Suprapubic skin (tissue), 4 donors: ENCODE measurements at places on chromosomes 4 and X. TPM values are rescaled to one million over a fixed set of nuclear protein-coding genes. Genes with fewer than 3 reads are reported as not detected.
A peak's percentile ranks its signal among the peaks of the same experiment; 100 is the strongest.

The FLNA gene
- total RNA-seq = 402 TPM

DNA sequence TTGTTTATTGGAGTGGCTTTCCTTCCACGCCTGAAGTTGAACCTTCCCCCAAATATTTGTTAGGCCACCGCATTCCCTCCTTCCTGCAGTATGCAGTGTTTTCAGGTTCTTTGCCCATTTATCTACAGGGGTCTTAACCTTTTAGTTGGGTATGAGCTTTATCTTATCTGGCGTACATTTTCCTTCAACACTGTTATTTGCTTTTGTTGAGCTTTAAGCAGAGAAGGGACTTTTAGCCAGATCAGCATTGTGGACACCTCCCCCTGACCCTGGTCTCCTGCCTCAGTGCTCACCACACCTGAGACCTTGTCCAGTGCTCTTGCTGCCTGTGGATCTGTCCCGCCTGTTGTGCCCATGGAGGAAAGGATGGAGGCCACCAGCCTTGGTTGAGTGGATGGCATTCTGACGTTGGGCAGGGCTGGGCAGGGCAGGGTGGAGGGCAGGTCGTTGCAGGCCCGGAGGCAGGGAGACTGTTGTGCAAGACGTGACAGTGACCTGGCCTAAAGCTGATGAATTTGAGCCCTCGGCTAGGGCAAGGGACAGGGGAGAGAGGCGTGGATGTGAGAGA is 998 bp upstream of the DUSP9 start:
- DNase-seq = peak; percentile 16
- H3K4me1 ChIP-seq = peaks cover 33% of the 10 kb centered on the region
- H3K27me3 ChIP-seq = peaks cover 88% of the 10 kb centered on the region

The NUDT11 gene
- 0.93 TPM for total RNA-seq

DNA sequence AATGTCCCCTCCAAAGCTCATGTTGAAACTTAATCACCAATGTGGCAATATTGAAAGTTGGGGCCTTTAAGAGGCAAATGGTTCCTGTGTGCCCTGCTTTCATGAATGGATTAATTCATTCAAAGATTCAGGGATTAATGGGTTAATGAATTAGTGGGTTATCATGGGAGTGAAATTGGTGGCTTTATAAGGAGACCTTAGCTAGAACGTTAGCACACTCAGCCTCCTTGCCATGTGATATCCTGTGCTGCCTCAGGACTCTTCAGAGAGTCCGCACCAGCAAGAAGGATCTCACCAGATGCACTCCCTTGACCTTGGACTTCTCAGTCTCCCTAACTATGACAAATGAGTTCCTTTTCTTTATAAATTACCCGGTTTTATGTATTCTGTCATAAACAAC is 2.6 kb upstream of the WDR19 start:
- no peak overlapping the region for H3K4me3 ChIP-seq
- H3K27me3 ChIP-seq = no peaks in the 10 kb centered on the region
- DNase-seq = no peak
- H3K36me3 ChIP-seq = no peaks in the 10 kb centered on the region
- peaks cover 14% of the 10 kb centered on the region for H3K4me1 ChIP-seq

DNA sequence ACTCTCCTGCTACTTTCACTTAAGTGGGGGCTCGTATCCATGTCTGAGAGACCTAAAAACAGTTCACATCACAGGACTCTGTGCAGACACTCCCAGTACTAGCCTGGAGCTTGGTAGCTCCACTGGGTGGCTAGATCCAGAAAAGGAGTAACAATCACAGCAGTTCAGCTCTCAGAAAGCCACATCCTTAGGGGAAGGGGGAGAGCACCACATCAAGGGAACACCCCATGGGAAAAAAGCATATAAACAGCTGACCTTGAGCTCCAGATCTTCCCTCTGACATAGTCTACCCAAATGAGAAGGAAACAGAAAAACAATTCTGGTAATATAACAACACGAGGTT is 175.8 kb downstream of the FAM13A start:
- H3K27ac ChIP-seq = no peak overlapping the region
- no peaks in the 10 kb centered on the region for H3K36me3 ChIP-seq
- no peaks in the 10 kb centered on the region for H3K27me3 ChIP-seq
- H3K4me3 ChIP-seq = no peak overlapping the region

GRCh38 chr4:169115144-169115896 is 105.3 kb upstream of the CBR4 start:
- H3K4me1 ChIP-seq = no peaks in the 10 kb centered on the region
- no peak overlapping the region for H3K4me3 ChIP-seq
- H3K27me3 ChIP-seq = no peaks in the 10 kb centered on the region
- H3K27ac ChIP-seq = no peak overlapping the region
- peaks cover 55% of the 10 kb centered on the region for H3K36me3 ChIP-seq
- no peak for DNase-seq

DNA sequence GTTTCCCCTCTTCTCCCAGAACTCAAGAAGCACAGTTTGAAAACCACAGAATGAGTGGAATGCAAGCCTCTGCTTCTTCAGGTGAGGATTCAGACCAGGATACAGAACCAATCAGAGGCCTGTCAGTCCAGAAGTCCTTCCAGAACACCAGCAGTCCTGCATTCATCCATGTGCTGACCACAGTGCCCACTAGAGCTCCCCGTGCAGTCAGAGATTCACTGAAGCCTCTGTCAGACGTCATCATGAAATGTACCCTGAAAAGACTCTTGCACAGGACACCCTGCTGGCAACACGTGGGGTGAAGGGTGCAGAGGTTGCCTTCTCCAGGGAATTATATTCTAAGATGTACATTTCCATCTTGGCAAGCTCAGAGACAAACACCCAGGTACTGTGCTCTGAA is 75.9 kb upstream of the LSM6 start:
- DNase-seq = no peak
- no peaks in the 10 kb centered on the region for H3K27me3 ChIP-seq
- no peak overlapping the region for H3K4me3 ChIP-seq
- no peaks in the 10 kb centered on the region for H3K36me3 ChIP-seq

The TRIM60 gene
- not detected for total RNA-seq

- no peak for DNase-seq
- H3K4me1 ChIP-seq = no peaks in the 10 kb centered on the region
- no peaks in the 10 kb centered on the region for H3K27me3 ChIP-seq
- no peak overlapping the region for H3K4me3 ChIP-seq
These were observed 602.5 kb downstream of the TMA16 start for GRCh38 chr4:164096766-164097518.

The DOCK11 gene
- 3.9 TPM for total RNA-seq

GRCh38 chr4:1312821-1313640 is 23.3 kb downstream of the MAEA start:
- no peak for DNase-seq
- H3K4me3 ChIP-seq = no peak overlapping the region
- no peak overlapping the region for H3K27ac ChIP-seq
- H3K27me3 ChIP-seq = no peaks in the 10 kb centered on the region

DNA sequence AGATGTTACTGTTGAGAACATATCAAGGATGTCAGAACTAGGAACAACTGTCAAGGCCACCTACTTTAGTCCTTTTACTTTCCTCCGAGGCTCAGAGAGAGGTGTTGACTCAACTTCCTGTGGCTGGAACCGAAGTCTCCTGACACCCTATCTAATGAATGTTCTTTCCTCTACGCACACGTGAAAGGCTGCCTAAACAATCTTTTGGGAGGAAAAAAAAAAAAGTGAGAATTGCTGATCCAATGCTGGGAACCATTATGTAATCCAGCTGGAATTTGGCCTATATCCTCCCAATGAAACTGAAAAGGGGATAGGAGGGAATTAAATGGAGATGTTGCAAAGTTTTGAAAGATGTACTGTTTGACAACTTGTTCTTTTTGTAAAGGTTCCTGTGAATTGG is 8.3 kb upstream of the MAP7D3 start:
- H3K36me3 ChIP-seq = no peaks in the 10 kb centered on the region
- no peak for DNase-seq
- no peak overlapping the region for H3K4me3 ChIP-seq
- H3K27ac ChIP-seq = no peak overlapping the region
- H3K27me3 ChIP-seq = no peaks in the 10 kb centered on the region
- H3K4me1 ChIP-seq = no peaks in the 10 kb centered on the region

DNA sequence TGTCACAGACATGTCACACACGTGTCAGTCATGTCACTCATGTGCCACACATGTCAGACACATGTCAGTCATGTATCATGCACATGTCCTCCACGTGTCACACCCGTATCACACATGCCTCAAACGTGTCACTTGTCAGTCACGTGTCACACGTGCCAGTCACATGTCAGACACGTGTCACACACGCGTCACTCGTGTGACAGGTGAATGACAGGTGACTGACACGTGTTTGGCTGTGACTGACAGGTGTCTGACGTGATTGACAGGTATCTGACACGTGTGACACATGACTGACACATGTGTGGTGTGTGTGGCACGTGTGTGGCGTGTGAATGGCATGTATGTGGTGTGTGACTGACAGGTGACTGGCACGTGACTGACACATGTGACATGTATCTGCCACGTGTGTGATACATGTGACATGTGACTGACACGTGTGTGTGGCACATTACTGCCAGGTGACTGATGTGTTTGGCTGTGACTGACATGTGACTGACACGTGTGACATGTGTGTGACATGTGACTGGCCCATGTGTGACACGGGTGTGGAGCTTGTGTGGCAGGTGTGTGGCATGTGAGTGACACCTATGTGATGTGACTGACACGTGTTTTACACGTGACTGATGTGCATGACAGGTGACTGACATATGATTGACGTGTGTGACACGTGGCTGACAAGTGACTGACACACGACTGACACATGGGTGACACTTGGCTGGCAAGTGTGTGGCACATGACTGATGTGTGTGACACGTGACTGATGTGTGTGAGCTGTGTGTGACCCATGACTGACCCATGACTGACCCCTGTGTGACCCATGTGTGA is 90.7 kb upstream of the GPC3 start:
- no peak overlapping the region for H3K27ac ChIP-seq
- no peaks in the 10 kb centered on the region for H3K4me1 ChIP-seq
- H3K4me3 ChIP-seq = no peak overlapping the region
- no peak for DNase-seq
- no peaks in the 10 kb centered on the region for H3K27me3 ChIP-seq

The BST1 gene
- total RNA-seq = 3.9 TPM

DNA sequence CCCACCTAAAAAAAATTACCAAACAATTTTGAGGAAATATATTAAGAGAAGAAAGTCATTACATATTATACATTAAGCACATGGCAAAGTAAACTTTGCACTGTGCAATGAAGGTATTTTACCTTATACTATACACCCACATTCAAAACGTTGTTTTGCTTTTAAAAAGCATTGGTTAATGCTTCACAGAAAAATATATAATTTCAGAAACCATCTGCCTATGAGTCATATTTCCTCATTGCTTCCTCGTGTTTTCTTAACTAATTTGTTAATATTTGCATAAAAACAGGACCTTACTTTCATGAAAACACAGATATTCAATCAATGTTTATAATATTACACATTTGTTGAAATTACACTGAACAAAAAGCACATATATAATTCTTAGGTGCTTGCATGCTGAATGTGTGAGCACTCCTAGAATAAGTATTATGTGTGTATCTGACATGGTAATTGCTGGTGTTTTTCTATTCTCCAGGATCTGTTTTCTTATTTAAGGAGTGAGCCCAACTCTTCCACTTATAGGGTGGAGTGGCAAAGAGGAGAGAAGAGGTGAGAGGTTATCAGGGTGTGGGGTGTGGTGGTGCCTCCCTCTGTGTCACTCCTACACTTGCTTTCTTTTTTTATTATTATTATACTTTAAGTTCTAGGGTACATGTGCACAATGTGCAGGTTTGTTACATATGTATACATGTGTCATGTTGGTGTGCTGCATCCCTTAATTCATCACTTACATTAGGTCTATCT is 95.1 kb upstream of the IQCM start:
- no peaks in the 10 kb centered on the region for H3K36me3 ChIP-seq
- H3K27ac ChIP-seq = no peak overlapping the region
- no peak for DNase-seq
- H3K4me3 ChIP-seq = no peak overlapping the region
- no peaks in the 10 kb centered on the region for H3K4me1 ChIP-seq

DNA sequence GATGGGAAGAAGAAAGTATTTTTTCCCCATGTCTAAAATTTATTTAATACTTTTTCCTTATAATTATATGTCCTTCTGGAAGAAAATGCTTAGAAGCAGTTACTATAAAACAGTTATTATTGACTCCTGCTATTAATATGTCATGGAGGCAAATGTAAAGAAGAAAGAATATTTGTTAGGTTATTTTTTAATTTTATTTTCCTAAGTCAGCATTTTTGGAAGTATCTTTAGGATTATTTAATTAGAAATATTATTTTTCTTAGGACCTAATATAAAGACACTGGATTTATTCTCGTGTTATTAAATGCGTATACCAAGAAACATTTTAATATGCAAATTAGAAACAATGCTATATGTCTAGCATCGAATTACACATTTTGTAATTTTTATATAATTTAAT is 687.7 kb downstream of the TRAM1L1 start:
- H3K27me3 ChIP-seq = no peaks in the 10 kb centered on the region
- no peak overlapping the region for H3K4me3 ChIP-seq
- no peak for DNase-seq
- no peak overlapping the region for H3K27ac ChIP-seq
- H3K36me3 ChIP-seq = no peaks in the 10 kb centered on the region

The LPAR4 gene
- not detected for total RNA-seq

DNA sequence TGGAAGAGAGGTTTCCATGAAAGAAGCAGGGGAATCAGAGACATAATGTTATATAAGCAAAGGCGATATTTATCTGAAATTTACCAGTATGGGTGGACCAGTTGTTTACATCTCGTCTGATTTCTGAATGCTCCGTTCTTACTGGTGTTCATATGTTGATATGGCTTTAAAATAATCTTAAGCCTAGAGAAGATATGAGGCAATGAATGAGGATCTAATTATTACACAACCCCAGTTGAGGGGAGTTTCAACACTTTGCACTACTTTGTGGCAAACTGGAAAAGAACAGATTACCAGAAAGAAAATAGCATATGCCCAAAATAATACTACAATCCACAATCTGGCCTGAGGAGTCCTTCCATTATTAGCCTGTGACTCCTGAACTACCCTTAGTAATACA is 263.3 kb upstream of the MAGEB2 start:
- H3K27me3 ChIP-seq = no peaks in the 10 kb centered on the region
- no peaks in the 10 kb centered on the region for H3K4me1 ChIP-seq
- DNase-seq = no peak

GRCh38 chr4:56181140-56181953 is 205.9 kb downstream of the AASDH start:
- no peaks in the 10 kb centered on the region for H3K36me3 ChIP-seq
- no peak overlapping the region for H3K4me3 ChIP-seq
- H3K27me3 ChIP-seq = no peaks in the 10 kb centered on the region
- DNase-seq = no peak

DNA sequence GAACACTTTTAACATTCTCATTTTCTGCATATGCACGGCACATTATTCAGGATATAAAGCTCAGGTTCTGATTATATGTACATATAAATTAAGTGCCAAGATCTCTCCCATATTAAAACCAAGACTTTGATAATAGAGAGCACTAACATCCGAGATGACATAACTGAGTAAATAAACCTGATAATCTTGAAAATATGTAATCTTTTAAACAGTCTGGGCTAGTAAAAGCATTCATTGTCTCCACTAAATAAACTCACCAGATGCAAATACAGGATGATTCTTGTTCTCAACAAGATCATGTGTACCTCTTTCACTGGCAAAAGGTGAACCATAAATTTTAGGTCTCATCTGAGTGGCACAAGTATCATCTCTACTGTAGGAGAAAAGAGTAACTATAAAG is 942.2 kb downstream of the TRAM1L1 start:
- H3K4me1 ChIP-seq = no peaks in the 10 kb centered on the region
- no peaks in the 10 kb centered on the region for H3K27me3 ChIP-seq

The GABRG1 gene
- not detected for total RNA-seq

The CYLC1 gene
- not detected for total RNA-seq
